ENCODE measurements at places on chromosomes 12 and 14.

- peak; percentile 18 for DNase-seq
Observed at GRCh38 chr12:123938679-123939480, 33.8 kb downstream of the CCDC92 start.

DNA sequence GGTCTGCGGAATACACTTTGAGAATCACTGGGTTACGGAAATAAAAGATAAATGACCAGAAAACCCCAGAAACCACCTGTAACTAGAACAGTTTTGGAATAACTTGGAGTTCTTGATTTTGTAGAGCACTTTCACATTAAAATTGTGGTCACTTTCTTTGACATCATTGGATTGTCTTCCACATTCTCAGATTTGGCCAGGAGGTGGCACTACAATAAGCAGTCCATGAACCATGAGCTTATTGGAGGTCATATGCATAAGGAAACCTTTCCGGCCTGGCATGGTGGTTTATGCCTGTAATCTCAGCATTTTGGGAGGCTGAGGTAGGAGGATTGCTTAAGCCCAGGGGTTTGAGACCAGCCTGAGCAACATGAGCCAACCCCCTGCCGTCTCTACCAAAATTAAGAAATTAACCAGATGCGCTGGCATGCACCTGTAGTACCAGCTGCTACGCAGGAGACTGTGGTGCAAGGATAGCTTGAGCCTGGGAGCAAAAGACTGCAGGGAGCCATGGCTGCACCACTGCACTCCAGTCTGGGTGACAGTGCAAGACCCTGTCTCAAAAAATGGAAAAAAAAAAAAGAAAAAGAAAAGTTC is 107.7 kb upstream of the CAND1 start:
- DNase-seq = peak; percentile 65

- no peak for DNase-seq
Observed at GRCh38 chr14:49160983-49161382, 425.2 kb downstream of the RPS29 start.

DNA sequence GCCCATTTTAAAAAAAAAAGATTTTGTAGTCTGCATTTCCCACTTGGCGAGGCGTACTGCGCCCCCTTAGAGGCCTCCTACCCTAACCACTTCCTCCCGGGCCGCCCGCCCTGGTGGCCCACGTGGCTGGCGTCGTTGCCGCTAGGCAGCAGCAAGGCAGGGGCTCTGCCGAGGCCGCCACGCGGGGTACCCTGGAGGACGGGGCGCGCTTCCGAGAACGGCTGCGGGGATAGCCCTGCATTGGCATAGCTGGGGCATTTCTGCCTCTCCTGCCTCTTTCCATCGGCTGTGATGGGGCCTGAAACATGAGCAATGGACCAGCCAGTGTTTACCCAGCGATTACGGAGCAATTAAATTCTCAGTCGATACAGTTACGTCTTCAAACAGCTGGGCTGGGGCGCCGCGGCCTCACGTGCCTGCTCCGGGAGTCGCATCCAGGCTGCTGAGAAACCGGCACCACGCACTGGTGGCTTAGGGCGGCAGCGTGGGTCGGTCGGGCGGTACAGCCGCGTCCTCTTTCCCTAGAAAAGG is 38.0 kb downstream of the IQSEC3 start:
- DNase-seq = peak; percentile 74

- peak; percentile 62 for DNase-seq
Observed at GRCh38 chr12:95959107-95959506, 16.0 kb downstream of the AMDHD1 start.

- DNase-seq = no peak
Observed at GRCh38 chr12:72273499-72273837, 1.3 kb downstream of the TRHDE start.

- no peak for DNase-seq
Observed at GRCh38 chr12:6202846-6203245, 2.6 kb downstream of the CD9 start.

- DNase-seq = peak; percentile 66
Observed at GRCh38 chr12:47797441-47797840, 22.3 kb downstream of the HDAC7 start.

DNA sequence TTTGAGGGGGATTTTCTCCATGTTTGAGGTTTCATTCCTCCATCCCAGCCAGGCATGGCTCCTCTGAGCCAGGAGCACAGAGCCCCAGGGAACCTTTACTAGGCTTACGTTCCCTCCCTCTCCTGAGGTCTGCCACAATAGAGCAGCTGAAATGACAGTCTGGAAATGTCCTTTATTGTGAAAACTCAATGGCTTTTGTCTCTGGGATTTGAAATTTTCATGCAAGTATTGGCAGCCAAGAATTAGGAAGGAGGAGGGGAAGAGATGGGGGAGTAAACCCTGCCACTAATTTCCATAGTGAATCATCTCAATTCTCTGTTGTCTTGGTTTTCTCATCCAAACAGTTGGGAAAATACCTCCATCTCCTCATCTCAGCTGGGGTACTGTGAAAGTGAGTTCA is 2.6 kb upstream of the PLEKHG3 start:
- DNase-seq = no peak

DNA sequence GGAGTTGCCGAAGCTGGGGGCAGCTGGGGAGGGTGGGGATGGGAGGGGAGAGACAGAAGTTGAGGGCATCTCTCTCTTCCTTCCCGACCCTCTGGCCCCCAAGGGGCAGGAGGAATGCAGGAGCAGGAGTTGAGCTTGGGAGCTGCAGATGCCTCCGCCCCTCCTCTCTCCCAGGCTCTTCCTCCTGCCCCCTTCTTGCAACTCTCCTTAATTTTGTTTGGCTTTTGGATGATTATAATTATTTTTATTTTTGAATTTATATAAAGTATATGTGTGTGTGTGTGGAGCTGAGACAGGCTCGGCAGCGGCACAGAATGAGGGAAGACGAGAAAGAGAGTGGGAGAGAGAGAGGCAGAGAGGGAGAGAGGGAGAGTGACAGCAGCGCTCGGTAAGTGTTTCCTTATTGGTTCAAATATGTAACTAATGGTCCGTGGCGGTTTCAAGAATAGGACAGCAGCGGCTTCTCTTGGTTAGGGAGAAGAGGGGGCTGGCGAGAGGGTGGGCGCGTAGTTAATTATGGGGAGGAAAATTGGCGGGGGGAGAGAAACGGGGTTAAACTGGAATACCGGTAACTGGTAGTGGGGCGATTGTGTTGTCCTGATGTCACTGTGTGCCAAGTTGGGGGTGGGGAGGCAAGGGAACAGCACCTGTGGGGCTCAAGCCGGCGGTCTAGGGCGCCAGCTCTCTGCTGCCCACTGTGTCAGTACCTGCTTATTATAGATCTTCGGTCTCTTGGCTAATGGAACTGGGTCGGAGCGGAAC is 8.4 kb downstream of the HOXC8 start:
- no peak for DNase-seq

DNA sequence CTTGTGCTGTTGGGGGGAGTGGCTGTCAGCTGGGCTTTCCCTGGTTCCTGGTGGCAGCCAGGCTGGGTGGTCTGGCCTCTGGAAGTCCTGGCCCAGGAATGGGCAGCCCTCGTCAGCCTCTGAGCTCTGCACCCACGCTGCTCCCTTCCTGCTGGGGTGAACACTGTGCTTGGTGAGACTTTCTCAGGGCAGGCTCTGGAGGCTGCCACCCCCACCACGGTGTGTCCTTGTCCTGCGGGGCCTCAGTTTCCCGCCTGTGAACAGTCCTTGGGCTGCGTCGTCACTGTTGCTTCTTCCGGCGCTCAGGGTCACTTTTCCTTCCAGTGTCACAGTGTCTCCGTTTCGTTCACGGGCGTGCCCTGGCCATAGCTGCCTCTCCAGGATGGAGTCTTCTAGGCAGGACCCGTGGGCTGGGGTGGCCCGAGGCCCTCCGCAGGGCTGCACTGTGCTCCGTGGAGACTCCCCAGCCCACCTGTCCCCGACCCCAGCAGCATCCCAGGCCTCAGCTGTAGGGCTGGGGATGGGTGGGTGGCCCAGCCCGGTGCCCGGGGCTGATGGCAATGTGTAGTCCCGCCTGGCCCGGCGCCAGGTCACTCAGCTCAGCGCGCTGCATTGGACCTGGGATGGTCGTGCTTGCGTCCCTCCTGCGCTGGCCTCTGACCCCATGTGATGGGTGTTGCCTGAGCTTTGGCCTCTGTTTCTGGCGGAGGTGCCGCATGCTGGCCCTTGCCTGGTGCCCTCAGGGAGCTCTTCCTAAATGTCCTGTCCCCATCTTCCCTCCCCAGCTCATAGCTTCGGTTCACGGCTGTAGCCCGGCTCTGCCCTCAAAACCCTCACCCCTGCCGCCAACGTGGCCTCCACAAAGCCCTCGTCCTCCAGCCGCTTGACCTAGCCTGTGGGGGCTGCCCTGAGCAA is 6.8 kb downstream of the KIF26A start:
- DNase-seq = no peak

DNA sequence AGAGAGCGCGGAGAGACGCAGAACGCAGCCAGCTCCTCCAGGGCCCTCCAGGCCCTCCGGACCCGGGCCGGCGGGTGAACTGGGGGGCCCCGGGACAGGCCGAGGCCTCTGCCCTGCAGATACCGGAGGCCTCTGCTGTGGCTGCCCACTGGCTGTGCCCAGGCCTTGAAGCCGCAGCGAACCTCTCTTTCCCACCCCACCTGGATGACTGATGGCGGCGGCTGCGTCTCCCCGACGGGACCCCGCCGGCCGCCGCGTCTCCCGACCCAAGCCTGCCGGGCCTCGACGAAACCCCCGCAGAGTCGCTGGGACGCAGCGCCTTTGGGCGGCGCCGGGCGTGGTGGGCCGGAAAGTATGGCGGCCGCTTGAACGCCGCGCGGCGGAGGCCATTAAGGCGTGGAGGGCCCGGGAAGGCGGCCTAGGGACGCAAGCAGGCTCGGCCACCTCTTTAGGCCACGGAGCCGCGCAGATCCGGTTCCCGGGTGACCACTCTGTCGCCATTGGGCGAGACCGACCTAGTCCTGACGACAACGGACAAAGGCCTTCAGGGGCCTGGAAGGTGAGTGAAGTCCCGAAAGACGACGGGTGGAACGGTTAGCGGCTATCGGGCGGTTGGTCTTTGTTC is 8.4 kb upstream of the ERGIC2 start:
- peak; percentile 5 for DNase-seq

Measured in hematopoietic multipotent progenitor cell treated with erythropoietin and hydrocortisone succinate and interleukin-3 and kit ligand, for 4 days (in vitro differentiated cells).